Naive thymus-derived CD8-positive, alpha-beta T cell (primary cell): ENCODE measurements at places on chromosomes 1 and 21. TPM values are rescaled to one million over a fixed set of nuclear protein-coding genes. Genes with fewer than 3 reads are reported as not detected.

DNA sequence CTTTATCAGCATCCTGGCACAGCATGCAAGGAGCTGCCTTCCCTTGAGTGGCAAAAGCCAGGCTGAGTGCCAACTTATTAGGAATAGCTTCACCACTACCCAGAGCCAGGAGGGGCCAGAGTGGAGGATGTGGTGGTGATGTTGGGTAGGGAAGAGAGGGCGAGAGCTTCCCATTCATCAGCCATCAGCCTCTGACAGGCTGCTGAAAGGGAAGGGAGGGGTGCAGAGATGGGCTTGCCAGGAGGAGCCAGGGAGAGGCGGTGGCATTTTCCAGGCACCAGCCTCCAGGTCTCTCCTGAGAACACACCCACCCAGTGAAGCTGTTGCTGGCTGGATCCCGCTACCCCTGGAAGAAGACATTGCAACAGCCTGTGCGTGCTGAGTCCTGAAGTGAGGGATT is 168.5 kb downstream of the ACTL8 start:
- H3K4me1 ChIP-seq, result peaks cover 6% of the 10 kb centered on the region
- no peak overlapping the region for H3K4me3 ChIP-seq
- H3K27me3 ChIP-seq, result peaks cover 19% of the 10 kb centered on the region
- no peak overlapping the region for H3K27ac ChIP-seq
- no peaks in the 10 kb centered on the region for H3K36me3 ChIP-seq

DNA sequence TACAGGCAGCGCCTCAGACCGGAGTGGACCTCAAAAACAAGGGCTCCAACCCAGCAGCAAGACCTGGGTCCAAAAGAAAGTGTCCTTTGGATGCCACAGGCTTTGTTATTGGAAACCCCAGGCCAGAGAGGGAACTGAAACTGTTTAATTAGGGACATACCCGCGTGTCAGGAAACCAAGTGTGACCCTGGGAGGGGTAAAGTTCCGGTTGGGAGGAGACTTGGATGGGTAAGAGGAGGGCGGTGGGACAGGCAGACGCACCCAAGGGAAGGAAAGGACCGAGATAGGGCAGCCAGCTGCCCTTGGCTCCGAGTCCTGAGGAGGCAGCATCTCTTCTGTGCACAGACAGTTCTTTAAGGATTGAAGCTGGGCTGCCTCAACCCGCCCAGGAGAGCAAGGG is 71.4 kb downstream of the CDC7 start:
- H3K4me3 ChIP-seq, result no peak overlapping the region
- H3K27me3 ChIP-seq, result no peaks in the 10 kb centered on the region
- H3K27ac ChIP-seq, result peak overlapping the region; percentile 45

DNA sequence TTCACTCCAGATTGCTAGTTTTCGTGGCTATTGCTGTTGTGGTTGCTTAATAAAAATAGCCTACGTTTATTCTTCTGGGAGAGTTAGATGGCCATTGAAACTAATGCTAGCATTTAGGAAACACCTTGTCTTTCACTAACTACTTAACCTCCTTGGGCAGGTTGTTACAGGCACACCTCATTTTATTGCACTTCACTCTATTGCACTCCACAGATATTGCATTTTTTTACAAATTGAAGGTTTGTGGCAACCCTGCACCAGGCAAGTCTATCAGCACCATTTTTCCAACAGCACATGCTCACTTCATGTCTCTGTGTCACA is 11.3 kb upstream of the MARK1 start:
- no peak for DNase-seq
- peaks cover 18% of the 10 kb centered on the region for H3K27me3 ChIP-seq
- H3K27ac ChIP-seq, result no peak overlapping the region
- no peaks in the 10 kb centered on the region for H3K36me3 ChIP-seq
- H3K4me1 ChIP-seq, result no peaks in the 10 kb centered on the region

The LCE2B gene
- not detected for total RNA-seq

The PTGER3 gene
- 0.11 TPM for total RNA-seq

The FMO5 gene
- 0.91 TPM for total RNA-seq

The KNCN gene
- total RNA-seq, result not detected
